ENCODE measurements at places on chromosomes 16 and 17. TPM values are rescaled to one million over a fixed set of nuclear protein-coding genes. Genes with fewer than 3 reads are reported as not detected.
A peak's percentile ranks its signal among the peaks of the same experiment; 100 is the strongest.

DNA sequence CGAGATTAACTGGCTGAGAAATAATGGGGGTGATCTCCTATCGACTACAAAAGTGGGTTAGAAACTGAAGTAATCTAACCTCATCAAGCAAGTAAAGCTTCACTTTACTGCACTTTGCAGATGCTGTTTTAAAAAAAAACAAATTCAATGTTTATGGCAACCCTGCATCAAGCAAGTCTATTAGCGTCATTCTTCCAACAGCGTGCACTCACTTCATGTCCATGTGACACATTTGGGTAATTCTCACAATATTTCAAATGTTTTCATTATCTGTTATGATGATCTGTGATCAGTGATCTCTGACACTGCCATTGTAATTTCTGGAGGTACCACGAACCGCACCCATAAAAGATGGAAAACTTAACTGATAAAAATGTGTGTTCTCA, 70.8 kb downstream of the KANSL1 start:
- H3K27me3 ChIP-seq = no peaks in the 10 kb centered on the region
- H3K4me1 ChIP-seq = peaks cover 72% of the 10 kb centered on the region

DNA sequence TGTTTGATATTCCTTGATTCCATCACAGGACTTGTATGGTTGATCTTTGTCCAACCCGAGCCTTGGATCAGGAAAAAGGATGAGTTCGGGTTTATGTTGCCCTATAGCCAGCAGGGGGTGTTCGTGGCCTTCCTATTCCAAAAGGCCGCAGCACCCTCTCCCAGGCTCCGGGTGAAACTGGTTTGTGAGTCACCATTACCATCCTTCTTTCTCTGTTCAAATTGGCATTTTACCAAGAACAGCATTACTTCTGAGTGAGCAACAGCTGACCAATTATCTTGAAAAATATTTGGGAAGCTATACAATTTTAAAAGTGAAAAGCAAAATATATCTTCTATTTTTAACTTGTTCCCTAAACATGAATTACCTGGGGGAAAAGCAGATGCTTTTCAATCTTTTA, 24.3 kb upstream of the KRT20 start:
- no peak overlapping the region for H3K4me3 ChIP-seq
- H3K4me1 ChIP-seq = no peaks in the 10 kb centered on the region
- no peak overlapping the region for H3K27ac ChIP-seq
- peak; percentile 88 for DNase-seq
- no peaks in the 10 kb centered on the region for H3K36me3 ChIP-seq

DNA sequence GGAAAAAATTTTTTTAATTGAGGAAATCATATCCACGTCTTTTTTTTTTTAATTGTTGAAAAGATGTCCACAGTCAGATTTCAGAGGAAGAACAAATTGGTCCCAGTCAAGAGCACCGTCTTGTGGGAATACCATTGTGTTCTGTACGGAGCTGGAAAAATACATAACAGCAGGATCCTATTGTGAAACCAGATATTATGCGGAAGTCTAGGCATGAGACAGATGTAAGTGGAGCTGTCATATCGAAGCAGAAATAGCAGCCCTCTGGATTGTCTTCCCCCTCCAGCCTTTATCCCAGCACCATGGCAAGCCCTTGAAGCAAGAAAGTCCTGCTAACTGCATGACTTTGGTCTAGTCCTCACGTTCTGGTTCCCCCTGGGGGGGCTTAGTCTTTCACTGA, 391.6 kb upstream of the ASIC2 start:
- no peak for DNase-seq
- no peak overlapping the region for H3K27ac ChIP-seq
- no peaks in the 10 kb centered on the region for H3K4me1 ChIP-seq
- no peak overlapping the region for H3K4me3 ChIP-seq
- H3K36me3 ChIP-seq = no peaks in the 10 kb centered on the region

Gene TPSG1
- not detected for total RNA-seq

Gene GAS2L2
- total RNA-seq = not detected

All from GM23338 (cell line).